ENCODE measurements at places on chromosomes 12 and 14.

DNA sequence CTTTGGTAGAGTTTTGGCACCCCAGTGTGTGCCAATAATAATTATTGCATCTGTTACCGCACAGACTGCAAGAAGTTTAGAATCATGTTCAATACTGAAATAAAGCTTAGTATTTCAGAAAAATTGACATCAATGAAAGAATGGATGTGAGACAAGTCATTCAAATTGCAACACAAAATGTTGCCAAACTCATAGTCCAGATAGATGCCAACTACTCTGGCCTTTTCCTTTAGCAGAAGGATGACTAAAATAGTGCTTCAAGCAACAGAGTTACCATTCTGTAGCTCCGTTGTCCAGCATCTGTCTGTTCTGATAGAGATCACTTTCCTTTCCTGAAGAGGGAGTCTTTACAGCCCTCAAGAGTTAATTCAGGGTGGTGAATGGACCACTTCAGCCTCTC is 77.5 kb downstream of the LIN7A start:
- no peak for DNase-seq

DNA sequence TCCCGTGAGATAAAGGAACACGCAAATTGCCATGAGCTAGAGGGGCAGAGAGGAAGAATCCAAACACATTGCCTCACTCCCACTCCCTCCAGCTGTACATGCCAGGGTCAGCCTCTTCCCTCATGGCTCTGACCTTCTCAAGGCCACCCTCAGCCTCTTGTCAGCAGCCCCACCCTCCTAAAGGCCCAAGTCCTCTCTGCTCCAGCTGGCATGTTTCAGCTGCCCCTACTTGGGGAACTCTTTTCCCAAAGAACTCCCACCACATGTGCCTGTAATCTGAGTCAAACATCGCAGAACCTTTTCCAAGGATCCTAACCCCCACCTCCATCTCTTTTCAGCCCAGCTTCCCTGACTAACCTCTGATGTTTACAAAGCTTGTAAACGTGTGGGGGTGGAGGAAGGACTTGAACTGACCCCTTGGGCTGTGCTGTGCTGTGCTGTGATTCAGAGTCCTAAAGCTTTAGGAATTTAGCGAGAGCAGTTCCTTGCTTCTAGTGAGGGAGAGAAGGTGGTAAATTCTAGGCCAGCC is 7.3 kb upstream of the CACNB3 start:
- no peak for DNase-seq

DNA sequence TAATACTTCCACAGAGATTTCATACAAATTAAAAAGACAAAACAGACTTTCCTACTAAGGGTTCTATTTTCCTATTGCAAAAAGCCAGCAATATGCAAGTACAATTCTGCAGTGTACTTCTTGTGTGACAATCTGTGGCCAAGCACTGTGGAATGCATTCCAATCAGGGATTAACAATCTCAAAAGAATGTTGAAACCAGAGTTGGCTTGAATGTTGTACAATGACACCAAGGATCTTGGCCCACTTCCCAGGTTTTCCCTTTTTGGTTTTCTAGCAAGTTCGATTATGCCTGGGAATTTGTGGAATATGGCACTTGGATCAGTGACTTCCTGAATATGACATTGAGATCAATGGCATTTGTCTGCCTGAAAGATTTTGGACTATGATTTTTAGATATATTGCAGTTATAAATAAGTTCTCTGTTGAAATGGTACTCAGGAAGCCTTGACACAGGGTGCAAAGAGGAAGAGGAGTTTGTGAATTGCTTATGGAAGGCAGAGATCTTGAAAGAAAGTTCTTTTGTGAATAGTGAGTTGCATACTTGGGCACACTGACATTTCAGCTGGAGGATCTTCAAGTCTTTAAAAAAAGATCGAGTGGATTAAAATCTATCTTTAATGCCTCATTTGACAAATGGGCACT is 81.4 kb upstream of the FERMT2 start:
- DNase-seq: no peak

GRCh38 chr12:56929780-56930179 is 4.4 kb downstream of the SDR9C7 start:
- DNase-seq: no peak

DNA sequence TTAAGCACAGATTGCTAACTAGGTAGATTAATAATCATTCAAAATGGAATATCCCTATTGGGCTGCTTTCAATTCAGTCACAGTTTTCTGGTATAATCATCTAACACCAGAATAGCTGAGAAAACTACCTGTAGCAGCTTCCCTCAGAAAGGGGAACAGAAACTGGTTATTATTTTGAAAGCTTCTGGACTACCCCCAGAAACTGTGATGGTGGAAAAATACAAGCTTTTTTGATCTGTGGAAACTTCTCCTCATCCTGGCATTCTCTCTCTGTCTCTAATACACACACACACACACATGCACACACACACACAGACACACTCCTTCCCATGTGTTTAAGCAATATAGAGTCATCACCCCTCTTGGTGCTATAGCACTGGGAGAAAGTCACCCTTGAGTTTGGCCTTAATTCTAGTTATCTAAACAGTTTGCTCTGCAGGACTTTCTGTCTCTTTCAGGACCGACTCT is 251.5 kb upstream of the LMO3 start:
- no peak for DNase-seq

GRCh38 chr14:77027538-77028383 is 747 bp downstream of the IRF2BPL start:
- DNase-seq: no peak

DNA sequence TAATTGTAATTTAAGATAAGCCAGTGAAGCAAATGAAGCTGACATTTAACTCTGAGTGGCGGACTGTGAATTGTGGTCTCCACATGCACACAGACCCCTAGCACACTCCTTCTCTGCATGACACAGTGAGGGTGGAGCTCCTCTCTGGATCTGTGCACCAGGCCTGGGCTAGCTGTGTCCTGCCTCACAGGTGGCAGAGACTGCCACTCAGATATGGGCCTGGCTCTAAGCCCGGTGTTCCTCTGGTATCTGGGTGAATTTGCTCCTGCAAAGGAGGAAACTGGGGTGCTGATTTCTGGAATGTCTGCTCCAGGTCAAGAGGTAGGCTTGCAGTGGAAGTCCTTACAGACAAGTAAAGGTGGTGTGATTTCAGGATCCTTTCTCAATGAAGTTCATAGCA is 282.4 kb downstream of the FOXN3 start:
- DNase-seq: no peak

DNA sequence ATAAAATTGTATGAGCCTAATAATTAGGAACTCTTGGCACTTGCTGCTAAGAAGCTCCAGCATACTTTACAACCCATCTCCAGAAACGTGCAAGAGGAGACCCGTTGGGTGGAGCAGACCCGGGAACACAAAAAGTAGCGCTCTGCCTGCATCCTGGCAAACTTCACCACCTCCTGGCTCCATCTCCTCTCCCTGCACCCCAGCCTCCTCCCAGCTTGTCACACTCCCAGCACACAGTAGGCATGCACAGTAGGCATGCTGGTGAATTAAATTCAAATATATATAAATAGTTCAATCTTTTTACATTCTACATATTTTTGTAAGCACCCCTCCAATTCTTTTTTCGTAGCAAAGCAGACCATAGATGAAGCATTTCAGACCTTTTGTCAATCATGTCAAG is 1.2 kb downstream of the VSIG10 start:
- DNase-seq: no peak

DNA sequence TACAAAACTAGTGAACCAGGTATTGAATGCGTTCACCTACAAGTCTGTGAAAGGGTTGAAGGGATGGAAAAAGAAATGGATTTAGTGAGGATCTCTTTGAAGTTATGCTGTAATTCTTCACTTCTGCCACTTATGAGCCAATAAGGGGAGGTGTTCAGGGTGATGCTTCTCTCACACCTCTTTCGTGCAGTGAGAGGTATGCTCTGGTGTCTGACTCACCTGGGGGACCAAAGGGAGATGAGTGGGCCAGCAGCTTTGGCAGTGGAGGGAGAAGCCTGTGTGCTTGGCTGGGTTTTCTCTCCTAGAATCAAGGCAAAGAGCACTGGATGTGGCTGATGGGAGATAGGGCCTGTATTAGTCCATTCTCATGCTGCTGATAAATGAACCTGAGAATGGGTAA is 45.4 kb downstream of the E2F7 start:
- no peak for DNase-seq

DNA sequence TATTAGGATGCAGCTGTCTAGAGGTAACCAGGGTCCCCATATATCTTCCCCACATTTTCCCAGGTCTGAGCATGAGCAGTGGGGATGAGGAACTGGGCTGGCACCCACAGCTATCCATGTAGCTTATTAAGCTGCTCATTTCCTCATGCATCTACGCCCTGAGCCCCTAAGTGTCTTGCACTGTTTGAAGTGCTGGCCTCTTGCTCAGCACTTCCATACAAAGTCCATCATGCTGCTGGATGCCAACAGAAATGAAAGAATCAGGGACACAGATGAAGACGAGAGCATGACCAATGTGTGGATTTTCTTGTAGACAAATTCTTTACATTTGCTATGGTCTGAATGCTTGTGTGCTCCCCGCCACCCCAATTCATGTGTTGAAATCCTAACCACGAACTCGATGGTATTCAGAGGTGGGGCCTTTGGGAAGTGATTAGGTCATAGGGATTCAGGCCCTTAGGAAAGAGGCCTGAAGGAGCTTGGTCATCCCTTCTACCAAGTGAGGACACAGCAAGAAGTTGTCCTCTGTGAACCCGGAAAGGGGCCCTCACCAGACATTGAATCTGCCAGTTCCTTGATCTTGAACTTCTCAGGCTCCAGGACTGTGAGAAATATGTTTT is 54.5 kb downstream of the C12orf75 start:
- DNase-seq: no peak

- no peak for DNase-seq
Measured at GRCh38 chr12:32542428-32543229, 136.5 kb upstream of the DNM1L start.

GRCh38 chr14:80428171-80428570 is 216.9 kb upstream of the DIO2 start:
- DNase-seq: no peak

GRCh38 chr12:108648371-108648770 is 14.7 kb upstream of the SELPLG start:
- DNase-seq: no peak

- no peak for DNase-seq
Measured at GRCh38 chr14:42556551-42556950, 949.9 kb downstream of the LRFN5 start.

DNA sequence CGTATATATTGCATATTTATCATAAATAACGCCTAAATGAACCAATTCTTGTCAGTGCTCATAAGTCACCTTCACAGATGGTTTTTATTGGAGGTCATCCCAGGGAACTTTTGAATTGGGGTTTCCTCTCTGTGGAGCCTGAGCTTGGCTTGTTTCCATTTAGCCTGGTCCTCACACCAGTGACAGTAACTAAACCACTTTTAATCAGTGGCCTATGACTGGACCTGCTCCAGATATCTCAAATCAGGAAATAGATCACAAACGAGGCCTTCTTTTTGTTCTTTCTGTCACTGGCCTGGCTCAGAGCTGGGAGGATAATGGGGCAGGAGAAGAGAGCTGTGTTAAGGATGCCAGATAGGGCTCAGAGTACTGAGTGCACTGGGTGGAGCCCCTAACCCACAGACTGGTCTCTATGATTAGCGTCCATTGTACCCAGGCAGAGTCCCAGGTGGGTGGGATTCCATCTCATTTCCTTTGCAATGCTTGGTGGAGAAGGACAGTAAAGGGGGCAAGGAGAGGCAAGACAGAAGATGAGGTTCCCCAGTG is 92.4 kb downstream of the NUAK1 start:
- no peak for DNase-seq

- DNase-seq: no peak
Measured at GRCh38 chr14:56271970-56272369, 153.8 kb downstream of the PELI2 start.

DNA sequence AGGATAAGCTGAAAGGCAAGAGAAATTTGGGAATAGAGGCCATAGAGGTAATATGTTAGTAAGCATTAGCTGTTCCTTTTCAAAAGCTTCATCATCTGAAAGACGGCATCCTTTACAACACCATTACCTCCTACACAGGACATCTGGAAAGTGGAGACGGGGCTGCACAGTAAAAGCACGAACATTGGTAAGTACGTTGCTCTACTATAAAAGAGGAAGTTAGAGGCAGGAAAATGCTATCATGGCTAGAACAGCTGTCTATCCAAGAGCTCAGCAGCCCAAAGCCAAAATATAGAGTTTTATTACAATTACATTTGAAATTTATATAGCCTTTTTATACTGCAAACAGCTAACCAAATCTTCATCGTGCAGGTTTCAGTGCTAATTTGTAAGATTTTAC is 172.3 kb upstream of the GRIP1 start:
- DNase-seq: no peak

- no peak for DNase-seq
Measured at GRCh38 chr12:32926963-32927362, 30.4 kb upstream of the PKP2 start.

- DNase-seq: no peak
Measured at GRCh38 chr12:2589381-2589780, 205.4 kb upstream of the FKBP4 start.

- no peak for DNase-seq
Measured at GRCh38 chr12:26271889-26272492, 76.6 kb downstream of the SSPN start.

DNA sequence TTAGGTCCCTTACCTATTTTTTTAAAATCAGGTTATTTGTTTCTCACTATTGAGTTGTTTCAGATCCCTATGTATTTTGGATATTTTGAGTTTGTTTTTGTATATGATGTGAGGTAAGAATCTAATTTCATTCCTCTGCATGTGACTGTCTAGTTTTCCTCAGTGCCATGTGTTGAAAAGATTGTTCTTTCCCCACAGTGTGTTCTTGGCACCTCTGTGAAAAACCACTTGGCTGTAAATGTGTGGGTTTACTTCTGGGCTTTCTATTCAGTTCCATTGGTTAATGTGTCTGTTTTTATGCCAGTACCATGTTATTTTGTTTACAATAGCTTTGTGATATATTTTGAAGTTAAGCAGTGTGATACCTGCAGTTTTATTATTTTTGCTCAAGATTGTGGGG is 1516.4 kb downstream of the AACS start:
- DNase-seq: no peak

DNA sequence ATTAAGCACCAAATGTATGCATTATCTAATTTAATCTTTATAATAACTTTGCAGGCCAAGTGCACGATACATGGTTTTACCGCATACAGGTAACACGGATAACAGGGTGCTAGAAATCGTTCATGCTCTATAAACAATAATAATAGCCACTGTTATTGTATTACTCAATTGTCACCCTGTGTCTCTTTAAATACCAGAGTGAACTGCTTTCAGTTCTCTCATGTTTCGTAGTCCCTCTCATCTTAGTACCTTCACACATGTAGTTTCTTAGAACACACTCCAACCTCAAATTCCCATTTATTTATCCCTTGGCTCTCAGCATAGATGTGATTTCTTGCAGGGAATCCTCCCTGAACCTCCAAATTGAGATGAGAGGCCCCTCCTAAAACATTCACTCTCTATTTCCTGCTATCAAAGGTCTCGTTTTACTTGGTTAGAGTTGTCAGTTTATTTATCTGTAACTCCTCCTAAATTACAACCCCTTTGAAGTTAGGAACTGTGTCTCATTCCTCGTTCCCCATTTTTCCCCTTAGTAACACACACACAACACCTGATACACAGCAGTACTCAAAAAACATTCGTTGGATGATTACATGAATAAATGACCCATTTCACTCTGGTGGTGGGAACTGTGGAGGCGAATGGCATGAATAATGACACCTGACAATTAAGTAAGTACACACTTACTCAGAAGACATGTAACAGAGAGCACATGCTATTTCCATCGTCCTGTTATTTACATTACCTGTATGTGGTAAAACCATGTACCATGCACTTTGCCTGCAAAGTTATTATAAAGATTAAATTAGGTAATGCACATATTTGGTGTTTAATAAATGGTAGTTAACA is 134.6 kb downstream of the BTG1 start:
- no peak for DNase-seq

- DNase-seq: peak; percentile 81
Measured at GRCh38 chr12:121812320-121812871, 8.6 kb downstream of the SETD1B start.
